ENCODE measurements at places on chromosomes 12 and 14. TPM values are rescaled to one million over a fixed set of nuclear protein-coding genes. Genes with fewer than 3 reads are reported as not detected.

PRR4 gene
- 3.4 TPM for total RNA-seq

DCN gene
- 2,298 TPM for total RNA-seq

GZMB gene
- not detected for total RNA-seq

OR11G2 gene
- not detected for total RNA-seq

PLBD1 gene
- 3.4 TPM for total RNA-seq

CLSTN3 gene
- 10.9 TPM for total RNA-seq

SLCO1B1 gene
- total RNA-seq, result not detected

SAMD15 gene
- 2.0 TPM for total RNA-seq

Measured in fibroblast of the aortic adventitia (primary cell).